Stimulated activated CD4-positive, alpha-beta T cell treated with anti-CD3 and anti-CD28 coated beads, Interleukin-1b, Interleukin-23, amount 100 ng/mL, for 1 hour (primary cell): ENCODE measurements at places on chromosomes 1 and 21.

- DNase-seq = no peak
Measured at GRCh38 chr1:225818229-225818628, 8.3 kb downstream of the EPHX1 start.

GRCh38 chr1:56780128-56780750 is 39.0 kb downstream of the FYB2 start:
- no peak for DNase-seq

GRCh38 chr1:193310564-193310963 is 124.2 kb upstream of the B3GALT2 start:
- no peak for DNase-seq

- no peak for DNase-seq
Measured at GRCh38 chr1:111649227-111649626, 29.6 kb downstream of the RAP1A start.

GRCh38 chr1:39407896-39408640 is 83.4 kb upstream of the BMP8A start:
- DNase-seq = no peak

DNA sequence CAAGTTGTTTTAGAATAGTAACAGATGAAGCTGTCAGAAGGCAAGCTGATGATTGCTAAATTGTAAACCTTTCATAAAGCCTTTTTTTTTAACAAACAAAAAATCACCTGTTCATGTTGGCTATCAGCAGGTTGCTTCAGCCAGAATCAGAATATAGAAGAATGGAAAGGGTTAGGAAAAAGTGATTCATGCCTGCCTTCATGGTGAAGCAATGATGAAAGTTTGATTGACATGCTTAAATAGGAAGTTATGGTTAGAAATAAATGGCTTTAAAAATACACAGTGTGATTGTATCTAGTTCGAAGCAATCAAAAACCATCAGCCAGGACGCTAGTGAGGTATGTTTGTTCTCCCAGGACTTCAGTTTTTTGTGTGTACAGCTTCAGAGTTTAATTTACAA is 37.9 kb downstream of the GABPA start:
- DNase-seq = no peak

DNA sequence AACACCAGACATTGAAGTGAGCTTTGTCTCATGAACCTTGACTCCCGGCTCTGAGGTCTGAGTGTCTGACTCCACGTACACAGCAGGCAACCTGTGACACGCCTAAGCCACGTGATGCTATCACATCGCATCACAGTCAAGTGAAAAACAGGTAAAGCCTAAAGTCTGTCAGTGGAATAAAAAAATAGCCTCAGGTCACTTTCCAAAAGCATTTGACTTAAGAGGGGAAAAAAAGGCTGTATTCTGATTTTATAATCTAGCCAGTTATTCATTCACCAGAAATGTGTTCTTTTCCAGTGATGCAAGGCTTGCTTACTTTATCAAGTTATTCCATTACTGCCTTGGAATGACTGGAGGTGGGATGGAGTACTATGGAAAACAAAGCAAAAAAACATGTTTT is 163.2 kb upstream of the HMCN1 start:
- no peak for DNase-seq

- DNase-seq = no peak
Measured at GRCh38 chr1:100523038-100523652, 14.8 kb upstream of the GPR88 start.

- DNase-seq = no peak
Measured at GRCh38 chr1:74748960-74749359, 16.0 kb downstream of the TYW3 start.

DNA sequence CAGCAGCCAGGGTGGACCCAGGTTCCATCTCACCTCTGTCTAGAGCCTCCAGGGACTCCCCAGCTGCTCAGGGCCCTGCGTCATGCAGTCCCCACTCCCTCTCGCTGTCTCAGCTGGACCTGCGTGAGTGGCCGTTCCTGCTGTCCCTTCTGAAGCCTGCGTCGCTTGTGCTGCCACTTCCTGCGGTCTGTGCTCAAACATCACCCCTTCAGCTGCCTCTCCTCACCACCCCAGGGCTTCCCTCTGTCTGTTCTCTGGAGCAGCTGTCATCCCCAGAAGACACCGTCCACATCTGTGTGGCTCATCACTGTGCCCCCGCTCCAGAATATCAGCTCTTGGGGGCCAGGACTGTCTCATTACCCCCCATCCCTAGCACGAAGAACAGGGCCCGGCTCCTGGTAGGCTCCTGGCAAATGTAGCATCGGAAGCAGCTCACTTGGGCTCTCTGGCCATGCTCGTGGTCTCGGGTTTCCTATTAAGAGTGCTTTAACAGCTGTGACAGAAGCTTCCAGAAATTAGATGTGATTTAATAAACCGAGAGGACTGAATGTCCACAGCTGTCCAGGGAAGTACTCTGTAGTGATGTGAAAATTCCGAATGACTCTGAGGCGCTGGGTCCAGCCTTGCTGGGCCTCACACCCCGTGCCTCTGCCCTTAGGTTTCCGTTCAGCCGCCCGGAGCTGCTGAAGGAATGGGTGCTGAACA is 3.3 kb downstream of the THAP3 start:
- DNase-seq = no peak

- no peak for DNase-seq
Measured at GRCh38 chr1:14940285-14940870, 213.2 kb upstream of the TMEM51 start.

DNA sequence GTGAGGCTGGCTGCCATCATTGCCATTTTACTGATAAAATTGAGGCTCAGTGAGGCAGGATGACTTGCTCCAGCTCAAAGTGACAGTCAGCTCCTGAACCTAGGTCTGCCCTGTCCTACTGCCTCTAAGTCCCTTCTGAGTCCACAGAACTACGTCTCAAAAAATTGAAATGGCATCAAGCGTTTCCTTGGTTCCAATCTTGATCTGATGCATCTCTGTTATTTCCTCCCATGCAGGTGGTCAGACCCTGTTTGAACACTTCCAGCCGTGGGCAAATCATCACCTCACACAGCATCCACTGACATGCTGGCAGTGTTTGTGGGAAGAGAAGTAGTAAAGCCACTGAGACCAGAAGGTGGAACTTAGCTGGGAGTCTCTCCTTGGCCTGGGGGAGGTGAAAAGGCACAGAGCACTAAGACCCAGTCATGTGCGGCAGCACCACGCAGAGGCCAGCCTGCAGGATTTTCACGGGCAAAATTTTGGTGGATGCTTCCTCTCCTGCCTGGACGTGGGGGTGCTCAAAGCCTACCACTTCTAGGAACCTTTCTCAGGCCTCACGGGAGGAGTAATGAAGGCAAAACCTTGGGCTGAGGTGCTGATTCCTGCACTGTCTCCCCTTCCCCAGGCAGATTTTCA is 7.8 kb upstream of the CPLANE2 start:
- no peak for DNase-seq

GRCh38 chr1:203722909-203723308 is 42.1 kb upstream of the LAX1 start:
- no peak for DNase-seq

DNA sequence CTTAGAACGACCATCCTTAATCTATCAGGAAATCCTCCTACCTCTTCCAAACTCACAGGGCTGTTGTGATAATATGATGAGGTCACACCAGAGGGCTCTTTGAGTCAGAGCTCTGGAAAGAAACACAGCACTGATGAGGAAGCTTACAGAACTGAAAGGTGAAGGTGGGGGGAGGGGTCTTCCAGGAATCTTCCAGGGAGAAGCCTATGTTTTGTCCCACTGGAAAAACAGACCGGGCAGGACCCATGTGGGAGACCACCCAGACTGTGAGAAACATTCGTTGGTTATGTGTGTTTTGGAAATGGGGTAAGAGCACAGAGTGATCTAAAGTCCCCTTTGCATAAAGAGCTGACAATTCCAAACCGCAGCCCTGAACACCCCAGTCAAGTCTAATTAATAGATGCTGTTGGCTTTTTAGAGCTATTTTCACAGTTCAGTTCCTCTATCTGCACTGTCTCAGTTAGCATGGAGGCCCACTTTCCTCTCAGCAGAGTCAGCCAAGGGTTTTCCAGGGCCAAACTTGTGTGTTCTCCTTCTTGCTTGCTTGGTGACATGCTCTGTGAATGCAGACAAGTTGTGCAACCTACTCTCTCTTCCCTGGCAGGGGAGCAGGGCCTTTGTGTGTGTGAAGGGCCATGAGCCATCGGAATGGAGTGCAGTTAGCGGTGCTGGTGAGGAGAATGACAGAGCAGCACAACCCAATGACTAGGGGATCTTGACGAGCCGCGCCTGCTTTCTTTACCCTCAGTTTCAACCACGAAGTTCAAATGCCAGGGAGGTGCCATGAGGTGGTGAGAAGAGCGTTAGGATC is 12.3 kb downstream of the PHLDA3 start:
- no peak for DNase-seq

DNA sequence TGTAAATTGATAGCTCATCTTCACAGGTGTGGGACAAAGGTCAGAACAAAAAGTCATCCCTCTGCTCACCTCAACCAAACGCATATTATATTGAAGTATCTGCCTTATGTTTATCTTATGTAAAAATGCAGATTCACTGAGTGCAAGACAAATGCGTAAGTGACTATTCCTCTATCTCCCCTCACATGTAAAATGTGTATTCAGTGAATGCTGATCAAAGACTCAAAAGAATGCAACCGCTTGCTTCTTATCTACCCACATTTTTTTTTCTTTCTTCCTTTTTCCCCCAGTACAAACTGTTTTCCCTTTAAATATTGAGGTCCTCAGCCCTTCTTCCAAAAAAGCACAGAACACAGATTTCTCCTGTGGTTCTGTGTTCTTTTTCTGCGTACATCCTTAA is 1882.9 kb downstream of the NCAM2 start:
- no peak for DNase-seq

- no peak for DNase-seq
Measured at GRCh38 chr1:195096051-195096521, 1512.2 kb downstream of the KCNT2 start.

DNA sequence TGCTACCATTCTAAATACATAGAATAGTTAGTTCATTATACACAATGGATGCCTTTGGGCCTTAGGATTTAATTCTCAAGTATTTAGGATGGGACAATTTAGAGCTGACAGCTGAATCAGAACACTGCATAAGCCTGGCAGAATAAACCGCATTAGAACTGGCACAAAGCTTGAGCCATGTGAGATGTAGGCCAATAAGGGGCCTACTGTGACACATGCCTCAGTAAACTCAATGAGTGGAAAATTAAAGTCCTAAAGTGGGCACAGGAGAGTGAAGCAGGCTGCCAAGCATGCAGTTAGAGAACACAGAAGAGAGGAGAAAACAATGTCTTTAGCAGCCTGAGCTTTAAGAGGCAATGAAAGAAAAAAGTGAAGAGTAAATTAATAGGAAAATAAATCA is 24.3 kb downstream of the SCYL3 start:
- DNase-seq = no peak

GRCh38 chr1:32525053-32525452 is 14.2 kb upstream of the ZBTB8A start:
- no peak for DNase-seq

DNA sequence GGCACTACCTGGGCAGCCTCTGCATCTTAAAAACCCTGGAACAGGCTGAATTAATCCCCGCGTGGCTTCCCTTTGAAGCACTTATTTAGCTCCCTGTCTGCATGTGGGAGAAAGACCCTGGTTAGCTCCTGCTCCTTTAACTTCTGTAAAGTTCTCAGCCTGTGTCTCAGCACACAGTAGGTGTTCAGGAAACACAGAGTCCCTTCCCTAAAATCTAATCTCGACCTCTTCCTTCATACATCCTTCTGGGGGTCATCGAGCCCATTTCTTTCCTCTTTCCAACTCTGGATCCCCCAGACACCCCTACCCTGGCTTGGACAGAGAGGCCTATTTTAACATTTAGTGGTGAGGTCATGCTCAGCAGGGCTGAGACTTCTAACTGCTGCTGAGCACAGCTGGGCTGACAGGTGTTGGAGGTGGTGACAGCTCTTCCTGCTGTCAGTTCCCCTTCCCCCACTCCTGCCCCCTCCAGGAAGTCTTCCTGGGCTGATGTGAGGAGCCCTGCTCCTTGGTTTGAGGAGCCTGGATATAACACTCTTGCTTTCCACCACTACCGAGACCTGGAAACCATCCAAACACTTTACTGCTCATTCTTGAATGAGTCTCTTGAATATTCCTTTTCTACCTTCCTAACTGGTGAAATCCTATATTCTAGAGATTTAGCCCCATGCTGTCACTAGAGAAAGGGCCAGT is 5.3 kb downstream of the E2F2 start:
- DNase-seq = no peak

DNA sequence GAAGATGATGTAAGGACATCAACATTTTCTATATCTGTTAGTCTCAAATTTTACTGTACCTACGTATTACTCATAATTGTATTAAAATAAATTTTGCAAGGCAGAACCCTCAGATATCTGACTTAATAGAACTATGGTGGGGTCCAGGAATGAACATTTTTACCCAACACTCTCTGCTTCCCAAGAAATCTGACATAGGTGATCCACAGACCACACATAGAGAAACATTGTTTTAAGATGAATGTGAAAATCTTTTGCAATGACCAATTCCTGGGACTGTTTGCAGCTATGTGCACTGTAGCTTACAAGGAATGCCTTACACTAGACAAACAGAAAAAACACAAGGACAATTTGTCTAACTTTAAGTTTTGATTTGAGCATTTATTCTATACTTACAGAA is 645.6 kb upstream of the ADGRL2 start:
- no peak for DNase-seq

GRCh38 chr1:177984136-177984525 is 14.3 kb upstream of the SEC16B start:
- no peak for DNase-seq

- no peak for DNase-seq
Measured at GRCh38 chr1:42740851-42741580, 980 bp upstream of the CLDN19 start.

DNA sequence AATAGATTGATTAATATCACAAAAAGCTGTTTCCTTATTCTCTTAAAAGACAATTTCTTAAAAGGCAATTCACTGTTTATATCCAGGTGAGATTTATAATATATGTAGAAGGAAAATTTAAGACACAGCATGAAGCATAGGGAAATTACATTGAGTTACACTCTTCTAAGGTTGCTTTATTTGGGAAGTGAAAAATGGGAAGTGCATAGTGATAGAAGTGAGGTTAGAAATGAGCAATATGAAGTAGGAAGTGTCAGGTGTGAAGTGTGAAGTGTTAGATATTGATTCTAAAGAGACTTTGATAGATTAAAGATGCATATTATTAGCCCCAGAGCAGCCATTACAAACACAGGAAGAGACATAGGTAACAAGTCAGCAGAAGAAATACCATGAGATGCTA is 40.3 kb downstream of the FH start:
- no peak for DNase-seq

DNA sequence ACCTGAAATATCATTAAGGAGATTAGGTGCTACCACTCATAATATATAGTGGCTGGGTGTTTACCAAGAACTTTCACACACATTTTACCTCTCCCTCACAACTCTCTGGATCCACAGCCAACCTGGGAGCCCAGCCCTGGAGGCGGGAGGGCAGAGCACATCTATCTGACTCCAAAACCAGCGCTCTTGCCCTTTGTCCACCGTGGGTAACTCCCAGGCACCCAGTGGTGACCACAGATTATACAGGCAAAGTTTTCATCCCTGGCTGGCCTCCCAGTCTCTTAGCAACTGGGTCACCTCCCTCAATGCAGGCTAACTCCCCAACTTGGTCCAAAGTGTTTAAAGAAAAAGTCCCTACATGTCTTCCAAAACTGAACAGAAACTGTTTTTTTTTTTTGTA is 2.4 kb downstream of the PAQR7 start:
- no peak for DNase-seq
